Activated T-cell treated with anti-CD3 and anti-CD28 coated beads, Interleukin-2, amount 50 U/mL, for 72 hours (primary cell): ENCODE measurements at places on chromosomes 7 and 10. TPM values are rescaled to one million over a fixed set of nuclear protein-coding genes. Genes with fewer than 3 reads are reported as not detected.

Gene CUZD1
- total RNA-seq, result 1.7 TPM

Gene ZNF488
- total RNA-seq, result 0.36 TPM

Gene LLCFC1
- not detected for total RNA-seq

Gene NKX1-2
- total RNA-seq, result not detected

Gene SPDYE9
- not detected for total RNA-seq

Gene SPDYE6
- total RNA-seq, result not detected

Gene CFAP46
- total RNA-seq, result 0.16 TPM

Gene PDE6C
- not detected for total RNA-seq

Gene MSS51
- 3.8 TPM for total RNA-seq

Gene VIPR2
- total RNA-seq, result 0.46 TPM

Gene WEE2
- total RNA-seq, result not detected

Gene SLC26A5
- total RNA-seq, result not detected

DNA sequence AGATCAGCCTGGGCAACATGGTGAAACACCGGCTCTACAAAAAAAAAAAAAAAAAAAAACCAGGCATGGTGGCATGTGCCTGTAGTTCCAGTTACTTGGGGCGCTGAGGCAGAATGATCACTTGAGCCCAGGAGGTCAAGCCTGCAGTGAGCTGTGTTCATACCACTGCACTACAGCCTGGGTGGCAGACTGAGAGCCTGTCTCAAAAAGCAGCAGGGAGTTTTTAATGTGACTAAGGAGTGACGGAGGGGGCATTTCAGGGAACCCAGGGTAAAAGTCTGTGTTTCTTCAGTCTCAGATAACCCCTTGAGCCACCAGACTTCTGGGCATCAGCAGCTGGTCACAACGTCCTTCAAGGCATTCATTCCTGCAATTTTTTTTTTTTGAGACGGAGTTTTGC lies 2.2 kb upstream of the C10orf95 start:
- no peak for DNase-seq

DNA sequence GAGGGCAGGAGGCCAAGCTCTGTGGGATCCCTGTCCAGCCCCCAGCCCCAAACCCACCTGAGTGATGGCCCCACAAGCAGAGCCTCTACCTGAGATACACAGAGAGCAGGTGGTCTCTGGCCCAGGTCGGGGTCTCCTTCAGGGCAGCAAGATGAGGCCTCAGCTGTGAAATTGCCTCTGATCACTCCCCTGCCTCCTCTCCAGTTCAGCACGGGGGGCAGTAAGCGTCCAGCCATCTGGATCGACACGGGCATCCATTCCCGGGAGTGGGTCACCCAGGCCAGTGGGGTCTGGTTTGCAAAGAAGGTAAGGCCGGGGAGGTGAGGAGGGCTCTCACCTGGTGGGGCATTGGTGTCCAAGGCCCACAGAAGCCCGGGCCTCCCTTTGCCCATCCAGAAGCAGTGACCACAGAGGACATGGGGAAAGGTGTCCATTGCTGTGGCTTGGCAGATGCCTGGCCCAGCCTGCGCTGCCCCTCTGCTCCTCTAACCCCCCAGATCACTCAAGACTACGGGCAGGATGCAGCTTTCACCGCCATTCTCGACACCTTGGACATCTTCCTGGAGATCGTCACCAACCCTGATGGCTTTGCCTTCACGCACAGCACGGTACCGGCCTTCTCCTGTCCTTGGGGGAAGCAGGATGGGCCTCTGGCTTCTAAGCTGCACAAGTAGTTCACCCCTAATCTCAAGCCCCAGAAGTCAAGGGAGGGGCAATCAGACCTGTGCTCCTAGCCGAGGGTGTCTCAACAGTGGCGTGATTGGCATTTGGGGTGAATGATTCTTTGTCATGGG lies 3.1 kb downstream of the CPA1 start:
- no peak for DNase-seq

GRCh38 chr7:2202901-2203765 lies 29.6 kb downstream of the MAD1L1 start:
- no peak for DNase-seq

- DNase-seq, result peak; percentile 18
Measured at GRCh38 chr7:22726907-22727713, at the start of gene IL6. Gene IL6 (plus strand): TSS chr7:22727200. CDS start chr7:22727263, 63 bp downstream.

DNA sequence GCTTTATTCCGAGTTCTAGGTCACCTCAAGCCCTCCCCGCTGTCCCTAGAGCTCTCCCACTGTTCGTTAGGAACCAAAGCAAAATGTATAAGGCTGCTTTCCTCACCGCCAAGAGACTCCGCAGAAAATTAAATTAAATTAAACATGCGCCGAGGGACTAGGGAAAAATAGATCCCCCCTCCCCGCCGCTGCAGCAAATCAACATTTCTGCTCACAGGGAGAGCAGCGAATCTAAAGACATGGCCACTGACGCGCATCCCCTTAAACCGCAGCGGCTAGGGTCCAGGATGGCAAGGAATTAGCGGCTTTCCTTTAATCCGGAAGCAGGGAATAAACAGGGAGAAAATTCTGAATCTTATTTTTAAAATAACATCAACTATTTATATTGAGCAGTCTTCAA lies 7.6 kb downstream of the SP8 start:
- DNase-seq, result no peak

DNA sequence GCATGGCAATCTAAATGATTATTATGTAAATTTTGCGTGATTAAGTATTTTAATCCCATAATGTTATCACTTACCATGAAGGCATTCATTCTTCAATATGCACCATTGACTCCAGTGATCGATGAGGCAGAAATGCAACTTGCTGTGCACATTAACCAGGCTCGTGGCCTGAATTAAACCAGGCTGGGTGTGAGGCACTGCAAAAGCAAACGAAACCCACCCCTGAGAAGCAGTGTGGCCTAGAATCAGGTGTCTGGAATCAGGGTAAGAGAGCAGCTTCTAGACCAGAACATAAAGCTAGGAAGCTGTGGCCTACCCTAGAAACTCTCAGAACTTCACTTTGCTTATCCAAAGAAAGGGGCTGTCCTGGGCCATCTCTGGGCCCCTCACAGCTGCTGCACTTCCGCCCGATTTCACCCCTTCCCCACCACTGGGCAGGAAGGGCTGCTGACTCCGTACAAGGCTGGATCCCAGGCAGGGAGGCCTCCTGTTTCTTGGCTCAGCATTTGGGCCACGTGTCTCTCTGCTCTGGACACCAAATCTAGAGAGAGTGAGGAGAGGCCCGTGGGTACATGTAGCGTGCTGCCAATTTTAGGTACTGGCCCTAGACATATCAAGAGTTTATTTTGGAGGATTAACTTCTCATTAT lies 4.4 kb downstream of the PTPRE start:
- no peak for DNase-seq

DNA sequence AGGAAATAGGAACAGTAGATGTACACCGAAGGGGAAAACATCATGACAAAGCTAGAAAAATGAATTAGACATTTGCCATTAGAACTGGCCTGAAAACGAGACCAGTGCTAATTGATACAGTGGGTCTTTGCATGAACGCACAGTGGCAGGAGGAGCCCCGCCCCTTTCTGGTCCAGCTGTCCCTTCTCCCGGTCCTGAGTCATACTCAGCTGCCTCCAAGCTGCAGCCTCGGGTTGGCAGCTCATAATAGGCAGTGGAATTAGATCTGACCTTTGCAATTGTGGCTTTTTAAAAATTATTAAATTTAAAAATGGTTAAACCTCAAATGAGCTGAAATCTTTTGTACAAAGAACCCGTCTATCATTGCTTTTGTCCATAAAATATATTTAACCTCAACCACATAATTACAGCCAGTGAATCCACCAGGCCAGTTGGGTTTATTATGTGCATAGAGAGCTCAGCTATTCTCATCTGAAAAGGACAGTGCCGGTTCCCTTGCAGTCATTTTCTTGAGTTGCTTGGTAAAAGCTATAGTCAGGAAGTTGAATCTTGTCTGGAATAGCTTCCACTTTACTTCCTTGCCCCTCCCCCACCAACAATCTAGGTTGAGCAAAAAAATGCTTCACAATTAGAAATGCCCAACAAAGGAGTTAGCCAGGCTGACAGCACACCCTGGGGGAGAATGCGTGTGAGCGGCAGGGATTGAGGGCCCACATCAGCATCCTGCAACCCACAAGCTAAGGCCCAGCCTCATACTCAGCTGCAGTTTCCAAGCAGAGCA lies 147.1 kb downstream of the BUB3 start:
- DNase-seq, result no peak

GRCh38 chr7:151676759-151677158 lies 157.1 kb upstream of the RHEB start:
- DNase-seq, result no peak

DNA sequence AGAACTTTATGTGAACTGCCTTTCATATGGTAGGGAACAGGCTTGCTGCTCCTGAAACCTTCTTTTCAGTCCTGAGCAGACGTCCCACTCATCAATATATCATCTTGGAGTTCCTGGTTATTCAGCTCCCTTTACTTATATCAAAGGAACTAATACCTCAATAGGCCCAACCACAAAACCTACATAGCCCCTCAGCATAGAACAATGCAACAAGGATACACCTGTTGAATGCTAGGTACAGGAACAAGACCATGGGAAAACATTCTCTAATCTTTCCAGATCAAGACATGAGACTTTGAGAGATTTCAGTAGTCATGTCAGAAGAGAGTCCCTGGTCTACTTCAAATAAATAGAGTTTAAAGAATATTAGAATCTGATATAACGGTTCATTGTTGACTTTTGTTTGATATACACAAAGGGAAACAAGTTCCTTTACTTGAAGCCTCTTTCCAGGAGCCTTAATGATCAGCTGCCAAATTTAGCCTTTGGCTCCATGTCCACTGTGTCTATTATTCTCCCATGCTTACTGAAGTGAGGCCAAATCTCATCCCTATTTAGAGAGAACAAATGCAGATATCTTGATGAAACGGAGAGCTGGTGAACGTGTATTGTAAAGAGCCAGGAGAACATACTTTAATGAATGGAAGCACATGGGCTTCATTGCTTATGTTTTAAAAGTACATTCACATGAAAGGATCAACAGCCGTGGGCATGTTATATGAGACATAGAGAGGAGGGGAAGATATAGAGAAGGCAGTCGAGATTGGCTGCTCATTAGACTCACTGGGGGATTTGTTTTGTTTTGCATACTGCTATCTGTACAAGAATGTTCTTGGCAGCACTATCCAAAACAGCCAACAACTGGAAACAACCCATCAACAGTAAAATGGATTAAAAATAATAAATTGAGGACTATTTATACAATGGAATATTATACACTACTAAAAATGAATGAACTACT lies 9.5 kb downstream of the RHOBTB1 start:
- no peak for DNase-seq

DNA sequence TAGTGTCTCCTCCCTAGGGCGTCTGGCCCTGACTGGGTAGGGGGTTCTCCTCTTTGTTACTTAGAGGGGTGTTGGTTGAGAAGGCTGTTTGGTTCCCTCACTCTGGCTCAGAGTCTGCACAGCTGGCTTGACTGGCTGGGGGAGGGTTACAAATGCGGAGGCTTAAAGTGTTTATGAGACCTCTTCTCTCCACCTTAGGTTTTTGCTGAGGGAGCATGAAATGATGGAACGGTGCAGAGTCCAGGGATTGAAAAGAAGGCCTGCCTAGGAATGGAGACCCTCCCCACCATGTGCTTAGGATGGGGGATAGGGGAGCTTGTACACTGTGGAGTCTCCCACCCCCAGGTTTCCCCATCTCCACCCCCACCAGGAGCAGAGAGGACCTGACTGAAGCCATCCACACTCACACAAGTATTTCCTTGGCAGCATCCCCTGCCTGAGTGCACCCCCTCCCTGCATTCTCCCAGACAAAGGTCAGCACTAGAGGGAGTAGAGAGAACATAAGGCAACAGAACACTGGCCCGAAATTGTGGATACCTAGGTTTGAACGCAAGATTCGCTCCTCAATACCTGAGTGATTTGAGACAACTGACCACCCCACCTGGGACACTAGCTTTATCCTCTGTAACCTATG lies 1.7 kb upstream of the LDB1 start:
- no peak for DNase-seq

DNA sequence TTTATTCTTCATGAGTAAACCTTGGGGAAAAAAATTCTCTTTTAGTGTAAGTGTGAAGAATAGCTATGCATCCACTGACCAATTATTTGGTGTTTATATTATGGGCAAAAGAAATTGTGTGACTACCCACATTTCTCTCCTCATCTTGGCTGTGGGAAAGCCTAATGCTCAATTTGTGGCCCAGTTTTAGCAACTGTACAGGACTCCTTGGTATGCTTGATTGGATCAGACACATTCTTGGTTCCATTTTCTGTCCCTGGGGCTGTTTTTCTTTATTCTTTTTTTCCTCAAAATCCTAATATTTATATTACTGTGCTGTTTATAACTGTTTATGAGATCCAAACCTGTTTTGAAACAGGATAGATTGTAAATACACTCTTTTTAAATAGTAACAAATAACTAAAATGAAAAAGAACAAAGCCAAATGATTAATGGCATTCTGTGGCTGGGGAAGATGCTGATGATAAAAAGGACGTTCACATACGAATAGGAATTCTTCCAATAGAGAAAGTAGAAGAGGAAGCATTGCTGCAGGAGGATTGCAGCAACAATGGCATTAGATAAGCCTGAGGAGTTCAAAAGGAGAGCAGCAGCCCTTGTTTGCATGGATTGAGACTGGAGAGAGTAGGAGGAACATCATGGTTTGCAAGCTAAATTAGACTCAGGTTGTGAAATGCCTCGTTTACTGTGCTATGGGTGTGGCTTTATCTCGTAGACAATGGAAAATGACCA lies 580.5 kb downstream of the INHBA start:
- no peak for DNase-seq

- no peak for DNase-seq
Measured at GRCh38 chr10:27242473-27242950, 1.9 kb upstream of the ACBD5 start.

DNA sequence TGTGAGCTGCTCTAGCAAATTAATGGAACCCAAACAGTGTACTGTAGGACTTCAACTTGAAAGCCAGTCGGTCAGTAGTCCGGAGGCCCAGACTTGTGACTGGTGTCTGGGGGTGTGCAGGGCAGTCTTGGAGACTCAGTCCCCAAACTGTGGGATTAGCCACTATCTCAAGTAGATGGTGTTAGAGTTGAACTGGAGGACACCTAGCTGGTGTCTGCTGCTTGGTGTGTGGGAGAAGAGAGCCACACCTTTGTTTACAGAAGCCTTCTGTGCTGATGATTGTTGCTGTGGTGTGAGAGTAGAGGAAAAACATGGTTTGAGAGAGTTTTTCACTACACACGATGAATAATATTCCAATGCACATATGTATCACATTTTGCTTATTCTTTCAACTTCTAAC lies 47.4 kb downstream of the CUL2 start:
- no peak for DNase-seq

DNA sequence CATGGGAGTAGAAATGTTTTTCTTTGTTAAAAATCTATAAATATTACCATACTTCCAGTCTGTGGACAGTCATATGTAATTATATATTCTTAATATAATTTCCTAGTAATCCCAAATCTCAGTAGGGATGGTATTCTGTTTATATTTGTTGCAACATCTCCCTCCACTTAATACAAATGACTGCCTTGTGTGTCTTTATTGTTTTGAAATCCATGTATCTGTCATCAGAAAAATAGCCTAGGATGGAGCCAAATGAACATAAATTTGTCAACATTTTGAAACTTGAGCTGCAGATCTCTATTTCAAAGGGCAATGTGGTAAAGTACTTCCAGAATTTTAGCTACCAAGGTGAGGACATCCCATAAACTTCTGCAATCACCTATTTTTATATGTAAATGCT lies 290.7 kb downstream of the TSPAN12 start:
- no peak for DNase-seq
